ENCODE measurements at places on chromosomes 1 and 21.

DNA sequence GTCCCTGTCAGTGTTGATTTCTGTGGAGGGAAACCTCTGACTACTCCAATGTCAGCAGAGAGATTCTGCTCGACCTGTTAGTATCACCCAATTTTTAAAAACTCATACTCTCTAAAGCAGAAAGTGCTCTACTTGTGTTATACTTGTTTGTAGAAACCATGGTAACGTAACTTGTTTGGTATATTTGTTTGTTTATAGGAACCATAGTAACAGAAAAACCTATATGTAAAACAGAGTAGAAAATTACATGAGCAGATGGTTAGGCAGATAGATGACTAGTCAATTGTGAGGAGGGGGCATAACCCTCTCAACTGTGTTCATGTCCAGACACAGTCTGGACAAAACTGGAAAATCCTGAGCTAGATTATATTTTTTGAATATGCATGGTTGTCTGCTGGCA, 6.7 kb downstream of the TRIM45 start:
- DNase-seq = no peak

GRCh38 chr21:45541221-45542039, 810 bp downstream of the SLC19A1 start:
- DNase-seq = peak; percentile 56

DNA sequence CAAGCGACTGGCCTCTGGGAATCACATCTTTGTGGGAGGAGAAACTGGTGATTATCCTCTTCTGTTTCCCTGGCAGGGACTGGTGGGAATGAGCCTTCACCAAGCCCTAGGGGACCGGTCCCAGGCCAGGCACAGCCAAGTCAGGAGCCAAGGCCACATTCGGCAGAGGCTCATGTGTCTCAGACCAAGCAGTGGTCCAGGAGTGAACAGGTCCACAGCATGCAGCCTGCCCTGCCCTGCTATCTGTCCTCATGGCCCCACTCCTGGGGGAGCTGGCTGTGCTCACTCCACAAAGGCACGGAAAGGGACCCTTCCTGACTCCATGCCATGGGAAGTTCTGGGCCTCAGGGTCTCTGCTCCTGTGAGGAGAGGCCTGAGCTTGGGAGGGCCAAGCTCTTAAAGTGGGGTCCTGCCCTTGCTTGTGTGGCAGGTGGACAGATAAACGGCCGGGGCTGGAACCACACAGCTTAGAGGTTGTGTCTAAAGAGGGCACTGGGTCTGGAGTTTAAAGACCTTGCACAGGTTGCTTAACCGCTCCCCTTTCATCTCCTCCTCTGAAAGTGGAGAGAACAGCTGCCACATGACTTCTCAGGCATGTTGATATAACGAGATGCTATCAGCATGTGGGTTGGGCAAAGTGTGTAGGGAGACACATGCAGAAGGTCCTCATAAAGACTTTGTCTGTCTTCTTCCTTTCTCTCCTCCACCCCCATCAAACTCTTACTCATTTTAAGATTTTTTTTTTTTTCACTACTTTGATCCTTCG, 57.5 kb downstream of the CASQ2 start:
- no peak for DNase-seq

GRCh38 chr1:236141447-236142252, 689 bp upstream of the GPR137B start:
- DNase-seq = no peak

- no peak for DNase-seq
Measured at GRCh38 chr1:31830511-31830910, 14.7 kb upstream of the SPOCD1 start.

- no peak for DNase-seq
Measured at GRCh38 chr1:89990976-89991831, 3.7 kb upstream of the ZNF326 start.

GRCh38 chr1:18965206-18966173, 9.0 kb upstream of the IFFO2 start:
- peak; percentile 90 for DNase-seq

DNA sequence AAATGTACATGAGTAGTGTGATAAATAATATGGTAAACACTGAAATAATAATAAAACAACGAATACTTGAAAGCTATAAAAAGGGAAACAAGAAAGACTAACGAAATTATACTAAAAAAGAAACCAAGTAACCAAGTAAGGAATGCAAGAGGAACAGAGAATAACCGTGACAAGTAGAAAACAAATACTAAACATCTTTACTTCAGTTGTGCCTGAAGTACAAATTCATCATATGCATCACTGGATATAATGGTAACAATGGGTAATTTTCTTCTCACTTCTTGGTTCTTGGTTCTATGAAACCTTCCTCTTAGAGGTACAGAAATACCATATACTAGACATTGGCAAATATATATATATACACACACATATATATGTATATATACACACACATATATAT, 1093.6 kb upstream of the B3GALT2 start:
- no peak for DNase-seq

GRCh38 chr1:14842891-14843290, 244.4 kb downstream of the KAZN start:
- DNase-seq = no peak

GRCh38 chr1:234978397-234979295, 150.0 kb downstream of the TOMM20 start:
- DNase-seq = peak; percentile 47

GRCh38 chr1:71046891-71047634, 553 bp downstream of the PTGER3 start:
- DNase-seq = no peak

DNA sequence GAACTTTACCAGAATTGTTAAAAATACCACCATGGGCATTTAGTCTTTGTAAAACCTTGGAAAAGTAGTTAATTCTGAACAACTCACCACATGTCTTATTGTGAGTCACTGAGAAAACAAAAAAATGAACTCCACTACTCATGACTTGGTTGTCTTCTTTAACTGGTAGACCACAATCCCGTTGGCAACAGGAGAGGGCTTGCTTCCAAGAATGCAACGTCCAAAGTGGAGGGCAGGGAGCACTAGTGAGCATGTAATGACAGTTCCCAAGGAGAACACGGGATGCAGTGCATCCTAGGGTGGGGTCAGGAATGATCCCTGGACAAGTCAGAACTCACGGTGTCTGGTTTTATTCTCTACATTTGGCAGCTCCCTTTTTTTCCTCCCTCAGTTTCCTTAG, 15.2 kb upstream of the HMCN1 start:
- DNase-seq = peak; percentile 83

GRCh38 chr21:44834951-44835646, 17.2 kb upstream of the SUMO3 start:
- peak; percentile 51 for DNase-seq

- DNase-seq = no peak
Measured at GRCh38 chr1:36771240-36771639, 263.1 kb downstream of the GRIK3 start.

DNA sequence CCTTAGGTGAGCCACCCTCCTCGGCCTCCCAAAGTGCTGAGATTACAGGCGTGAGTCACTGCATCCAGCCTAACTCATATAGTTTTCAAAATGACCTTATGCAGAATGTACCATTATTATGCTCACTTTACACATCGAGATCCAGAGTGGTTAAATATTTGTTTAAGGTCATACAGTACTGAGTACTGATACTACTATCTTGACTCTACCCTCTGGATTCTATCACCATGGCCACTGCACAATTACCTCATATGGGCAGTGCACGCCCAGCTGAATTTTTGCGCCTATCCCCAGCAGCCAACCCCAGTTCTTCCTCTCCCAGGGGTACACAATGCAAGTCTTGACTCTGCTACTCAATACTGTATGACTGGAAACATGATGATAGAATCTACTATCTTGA, 56.7 kb downstream of the EDARADD start:
- DNase-seq = no peak

- no peak for DNase-seq
Measured at GRCh38 chr1:83857103-83857502, 141.8 kb downstream of the TTLL7 start.

GRCh38 chr1:203511513-203511912, 17.6 kb downstream of the OPTC start:
- DNase-seq = no peak

DNA sequence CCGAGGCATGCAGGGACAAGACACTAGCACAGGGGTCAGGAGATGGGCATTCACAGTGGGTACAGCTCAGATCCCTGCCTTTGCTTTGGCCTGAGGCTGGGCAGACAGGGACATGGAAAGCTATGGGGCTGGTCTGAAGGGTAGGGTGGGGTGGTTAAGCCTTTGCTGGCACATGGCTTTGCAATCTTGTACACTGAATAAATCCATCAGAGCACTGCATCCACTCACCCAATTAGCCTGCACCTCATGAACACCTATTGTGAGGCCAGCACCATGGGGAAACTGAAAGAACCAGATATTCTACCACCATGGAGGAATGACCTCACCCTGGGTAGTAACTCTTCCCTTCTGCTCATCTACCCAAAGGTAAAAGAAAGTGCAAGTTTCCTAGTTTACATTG, 199.6 kb upstream of the LMO4 start:
- no peak for DNase-seq

DNA sequence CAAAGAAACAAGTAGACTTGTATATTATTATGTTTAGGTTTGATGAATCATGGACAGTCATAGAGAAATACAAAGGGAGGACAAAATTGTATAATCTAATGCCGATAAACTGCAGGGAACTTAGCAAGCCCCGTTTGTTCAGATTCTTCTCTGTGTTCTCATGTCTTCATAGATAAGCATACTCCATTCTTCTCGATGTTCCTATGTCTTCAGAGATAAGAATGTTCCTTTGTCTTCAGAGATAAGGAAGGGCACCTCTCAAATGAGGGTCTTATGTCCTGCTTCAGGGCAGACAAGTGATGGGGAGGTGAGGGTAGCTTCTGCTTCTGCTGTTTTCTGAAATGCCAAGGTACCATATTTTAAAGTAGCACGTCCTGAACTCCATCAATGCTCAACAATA, 19.7 kb upstream of the TADA1 start:
- DNase-seq = no peak

DNA sequence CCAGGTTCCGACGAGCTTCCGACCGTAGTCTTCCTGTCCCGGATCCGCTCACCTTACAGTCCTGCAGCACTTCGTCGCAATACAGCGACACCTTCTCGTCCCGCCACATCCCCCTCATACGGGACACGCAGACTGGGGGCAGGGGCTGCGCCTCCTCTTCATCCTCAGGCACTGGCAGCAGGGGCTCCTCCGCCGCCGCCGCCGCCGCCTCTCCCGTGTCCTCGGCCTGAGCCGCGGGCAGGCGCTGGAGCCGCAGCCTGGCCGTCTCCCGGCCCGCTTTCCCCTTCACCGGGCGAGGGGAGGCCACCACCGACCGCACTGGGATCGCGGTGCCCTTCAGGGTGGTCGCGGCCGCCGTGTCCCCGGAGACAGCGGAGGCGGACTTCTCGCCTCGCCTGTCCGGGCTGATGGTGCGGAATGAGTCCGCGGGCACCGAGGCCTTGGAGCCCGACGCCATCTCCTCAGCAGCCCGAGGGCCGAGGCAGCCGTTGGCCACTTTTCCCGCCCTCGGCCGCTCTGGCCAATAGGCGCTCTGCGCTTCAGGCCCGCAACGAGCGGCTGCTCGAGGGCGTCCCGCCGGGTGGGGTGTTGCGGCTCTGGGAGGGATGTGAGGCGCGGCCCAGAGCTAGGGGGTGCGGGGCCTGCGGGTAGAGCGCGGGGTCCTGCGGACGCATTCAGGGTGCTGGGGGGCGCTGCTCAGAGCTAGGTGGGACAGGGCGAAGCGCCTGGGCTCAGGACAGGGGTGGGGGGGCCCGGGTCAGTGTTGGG, at the start of gene SHCBP1L:
Gene SHCBP1L (minus strand): TSS at position 490 of the 768 bp plus-strand sequence. CDS start 33 bp downstream, at position 457.
- DNase-seq = no peak

DNA sequence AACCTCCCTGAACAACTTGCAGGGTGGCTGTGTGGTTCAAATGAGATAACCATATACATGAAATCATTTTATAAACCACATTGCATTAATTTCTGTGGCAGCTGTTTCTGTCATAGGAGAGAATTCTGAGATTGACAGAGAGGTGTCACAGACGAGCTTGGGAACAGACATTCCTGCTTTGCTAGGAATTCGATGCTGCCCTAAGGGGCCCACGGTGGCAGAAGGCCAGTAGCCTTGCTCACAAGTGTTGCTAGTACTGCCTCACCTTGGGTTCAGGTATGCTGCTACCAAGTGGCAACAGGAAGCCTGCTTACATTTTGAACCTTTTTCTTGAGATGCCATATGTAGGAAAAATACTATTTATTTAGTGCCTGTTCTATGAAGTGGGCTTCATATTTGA, 13.4 kb downstream of the KCNA10 start:
- DNase-seq = no peak

DNA sequence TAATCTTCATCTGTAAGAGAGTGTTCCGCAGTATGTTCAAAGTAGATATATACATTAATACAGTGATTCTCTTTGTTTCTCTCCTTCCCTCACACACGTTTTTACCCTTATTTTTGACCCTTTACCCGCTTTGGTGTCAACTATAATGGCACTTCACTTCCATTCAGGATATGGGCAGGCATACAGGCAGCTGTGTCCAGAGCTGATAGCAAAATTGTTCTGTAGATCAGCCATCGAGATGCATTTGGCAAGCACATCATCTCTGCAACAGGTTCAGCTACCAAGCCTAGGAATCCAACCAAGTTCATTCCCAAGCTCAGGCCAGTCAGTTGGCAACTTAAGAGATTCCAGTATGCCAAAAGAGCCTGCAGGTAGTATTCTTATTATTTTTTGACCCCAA, 74.8 kb downstream of the FNBP1L start:
- no peak for DNase-seq

GRCh38 chr1:194333240-194333639, 1146.8 kb upstream of the B3GALT2 start:
- DNase-seq = no peak

- DNase-seq = peak; percentile 95
Measured at GRCh38 chr1:43836267-43836951, 97.2 kb upstream of the ARTN start.

- peak; percentile 52 for DNase-seq
Measured at GRCh38 chr1:207077470-207078377, 10.9 kb upstream of the C4BPB start.

DNA sequence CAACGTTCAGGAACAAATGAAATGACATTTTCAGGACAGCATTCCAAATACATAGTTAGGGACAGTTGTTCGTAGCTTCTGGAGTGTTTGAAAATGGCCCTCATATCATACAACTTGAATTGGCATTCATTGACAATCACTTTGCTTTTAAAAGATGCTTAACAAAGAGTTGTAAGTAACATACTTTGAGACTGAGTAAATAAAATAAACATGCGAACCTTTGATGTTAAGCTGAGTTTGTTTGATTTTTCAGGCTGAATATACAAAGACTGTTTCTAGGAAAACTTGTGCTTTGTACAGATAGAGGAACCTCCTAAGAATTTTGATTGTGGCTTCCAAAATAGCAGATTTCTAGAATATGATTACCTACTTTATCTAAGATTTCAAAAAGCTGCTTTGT, 45.3 kb downstream of the ITSN1 start:
- DNase-seq = no peak
